GM19239 (cell line): ENCODE measurements at places on chromosomes 6 and 20.

GRCh38 chr6:1781152-1781816 lies 171.6 kb downstream of the FOXC1 start:
- DNase-seq: no peak

GRCh38 chr20:38640521-38640920 lies 38.9 kb downstream of the ARHGAP40 start:
- DNase-seq: no peak

DNA sequence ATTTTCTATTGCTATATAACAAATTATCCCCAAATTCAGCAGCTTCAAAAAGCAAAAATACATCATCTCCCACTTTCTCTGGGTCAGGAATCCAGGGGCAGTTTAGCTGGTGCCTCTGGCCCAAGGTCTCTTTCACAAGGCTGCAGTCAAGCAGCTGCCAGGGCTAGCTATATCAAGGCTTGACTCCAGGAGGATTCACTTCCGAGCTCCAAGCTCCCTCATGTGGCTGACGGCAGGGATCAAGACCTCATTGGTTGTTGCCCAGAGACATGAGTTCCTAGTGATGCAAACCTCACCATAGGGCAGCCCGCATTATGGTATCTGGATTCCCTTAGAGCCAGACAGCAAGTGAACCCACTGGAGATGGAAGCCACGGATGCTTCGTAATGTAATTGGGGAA lies 1.3 kb upstream of the VNN1 start:
- DNase-seq: no peak

DNA sequence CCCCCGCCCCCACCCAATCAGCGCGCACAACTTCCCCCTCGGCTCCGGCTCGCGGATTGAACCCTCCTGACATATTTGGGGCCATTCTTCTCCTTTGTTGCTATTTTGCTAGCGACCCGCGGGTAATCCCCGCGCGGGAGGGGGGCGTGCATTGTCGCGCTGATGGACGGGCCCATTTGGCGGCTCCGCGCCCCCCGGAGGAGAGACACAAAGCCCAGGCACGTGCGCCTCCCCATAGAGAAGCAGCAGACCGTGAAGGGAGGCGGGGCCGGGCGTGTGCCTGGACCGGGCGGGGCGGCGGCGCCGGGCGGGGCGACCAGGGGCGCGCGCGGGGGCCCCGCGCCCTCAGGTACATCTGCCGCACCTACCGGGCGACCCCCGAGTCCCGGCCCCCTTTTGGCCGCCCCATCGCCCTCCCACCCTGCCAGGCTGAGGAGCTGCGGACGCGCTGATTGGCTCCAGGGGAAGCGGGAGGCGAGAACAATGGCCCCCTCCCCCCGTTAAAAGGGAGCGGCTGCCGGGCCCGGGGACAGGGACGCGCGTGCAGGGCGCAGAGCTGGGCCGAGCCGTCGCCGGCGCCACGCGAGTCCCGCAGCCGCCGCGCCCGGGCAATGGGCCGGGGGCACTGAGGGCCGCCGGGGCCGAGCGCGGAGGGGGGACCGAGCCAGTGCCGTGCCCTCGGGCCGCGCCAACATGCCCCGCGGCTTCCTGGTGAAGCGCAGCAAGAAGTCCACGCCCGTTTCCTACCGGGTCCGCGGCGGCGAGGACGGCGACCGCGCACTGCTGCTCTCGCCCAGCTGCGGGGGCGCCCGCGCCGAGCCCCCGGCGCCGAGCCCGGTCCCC lies at the start of gene INSM1:
Gene INSM1 (plus strand): TSS at position 530 of the 843 bp plus-strand sequence. CDS start 164 bp downstream, at position 694.
- peak; percentile 46 for DNase-seq
